EH (cell line): ENCODE measurements at places on chromosomes 2 and 18.
A peak's percentile ranks its signal among the peaks of the same experiment; 100 is the strongest.

GRCh38 chr2:61816480-61817355 is 37.1 kb downstream of the FAM161A start:
- peak; percentile 6 for DNase-seq

DNA sequence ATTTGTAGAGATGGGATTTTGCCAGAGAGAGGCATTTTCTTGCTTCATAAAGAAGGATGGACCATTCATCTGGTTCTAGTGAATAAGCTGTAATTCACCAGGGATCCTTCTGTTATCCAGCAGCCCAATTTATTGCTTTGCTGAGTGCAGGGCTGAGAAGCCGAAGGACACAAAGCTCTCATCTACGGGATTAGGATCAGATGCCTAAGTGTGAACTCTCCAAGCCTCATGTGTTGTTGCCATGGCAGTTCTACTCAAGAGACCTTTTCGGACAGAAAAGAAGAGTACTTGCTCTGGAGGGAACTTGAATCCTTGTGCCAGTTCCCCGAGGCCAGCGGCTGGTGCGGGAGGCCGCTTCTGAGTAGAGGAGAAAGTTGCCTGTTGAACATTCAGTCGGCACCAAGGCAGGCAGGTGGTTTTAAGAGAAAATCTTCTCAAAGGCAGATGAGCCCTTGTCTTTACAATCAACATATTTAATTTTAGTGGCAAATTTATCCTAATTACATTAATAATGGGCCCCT is 38.4 kb upstream of the MBP start:
- DNase-seq, result no peak

- DNase-seq, result no peak
Measured at GRCh38 chr18:24187049-24187448, 48.2 kb downstream of the CABYR start.

- no peak for DNase-seq
Measured at GRCh38 chr18:77093067-77093430, 39.5 kb downstream of the MBP start.

DNA sequence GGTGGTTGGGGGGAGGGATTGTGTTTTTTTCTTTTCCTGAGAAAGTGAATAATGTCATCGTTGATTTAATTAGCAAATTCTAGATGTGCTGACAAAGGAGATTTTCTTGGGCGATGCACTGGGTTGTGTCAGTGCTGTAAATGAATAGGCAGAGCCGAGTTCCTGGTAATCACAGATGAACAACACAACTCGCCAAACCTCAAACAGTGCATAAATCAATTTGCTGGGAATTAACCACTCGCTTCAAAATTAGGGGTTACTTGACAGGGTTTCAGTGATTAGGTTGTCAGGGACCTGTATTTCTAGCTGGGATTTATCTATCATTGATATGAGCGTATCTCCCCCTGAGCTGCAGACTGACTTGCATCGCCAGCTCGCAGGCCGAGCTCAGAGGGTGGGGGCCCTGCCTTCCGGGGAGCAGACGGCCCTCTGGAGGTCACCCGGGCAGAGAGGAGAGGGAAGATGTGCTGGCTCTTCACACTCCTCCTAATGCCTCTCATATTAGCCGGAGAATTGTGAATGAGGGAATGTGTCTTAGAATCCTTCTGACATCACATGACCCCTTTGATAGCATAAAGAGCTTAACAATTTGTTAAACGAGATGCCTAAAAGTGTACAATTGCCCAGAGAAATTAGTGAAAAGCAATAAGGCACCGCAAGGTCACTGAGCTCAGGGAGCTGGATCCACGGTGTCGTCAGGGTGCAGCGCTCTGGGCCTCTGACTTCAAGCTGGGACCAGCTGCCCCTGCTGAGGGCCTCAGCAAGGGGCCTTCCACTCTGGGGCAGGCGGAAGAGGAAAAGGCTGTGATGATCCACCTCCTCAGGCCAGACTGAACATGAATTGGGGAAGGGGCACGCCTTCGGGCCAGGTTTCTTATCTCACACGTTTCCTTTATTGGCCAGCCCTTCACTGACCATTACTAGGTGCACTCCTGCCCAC is 48.9 kb downstream of the SMIM21 start:
- DNase-seq, result no peak

DNA sequence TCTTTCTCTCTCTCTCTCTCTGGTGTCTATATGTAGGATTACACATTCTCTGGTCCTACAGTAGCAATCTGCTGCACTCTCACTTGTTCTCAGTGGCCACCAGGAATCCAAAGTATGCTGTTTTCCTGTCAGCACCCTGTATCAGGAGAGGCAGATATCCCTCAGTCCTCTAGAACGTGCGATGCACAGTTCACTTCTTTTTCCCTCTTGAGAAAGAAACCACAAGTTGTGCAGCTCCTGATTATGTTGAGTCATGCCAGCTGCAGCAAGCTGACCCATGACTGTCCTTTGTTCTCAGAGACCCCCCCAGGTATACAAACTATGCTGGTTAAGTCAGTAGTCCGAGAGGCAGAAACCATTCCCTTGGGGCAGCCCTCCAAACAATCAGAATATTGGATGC is 54.6 kb downstream of the LANCL1 start:
- peak; percentile 35 for DNase-seq

GRCh38 chr2:763766-764525 is 86.7 kb upstream of the TMEM18 start:
- DNase-seq, result peak; percentile 59

GRCh38 chr2:64363848-64364247 is 90.1 kb upstream of the LGALSL start:
- DNase-seq, result no peak

- no peak for DNase-seq
Measured at GRCh38 chr2:165573534-165574461, 104.3 kb downstream of the CSRNP3 start.

DNA sequence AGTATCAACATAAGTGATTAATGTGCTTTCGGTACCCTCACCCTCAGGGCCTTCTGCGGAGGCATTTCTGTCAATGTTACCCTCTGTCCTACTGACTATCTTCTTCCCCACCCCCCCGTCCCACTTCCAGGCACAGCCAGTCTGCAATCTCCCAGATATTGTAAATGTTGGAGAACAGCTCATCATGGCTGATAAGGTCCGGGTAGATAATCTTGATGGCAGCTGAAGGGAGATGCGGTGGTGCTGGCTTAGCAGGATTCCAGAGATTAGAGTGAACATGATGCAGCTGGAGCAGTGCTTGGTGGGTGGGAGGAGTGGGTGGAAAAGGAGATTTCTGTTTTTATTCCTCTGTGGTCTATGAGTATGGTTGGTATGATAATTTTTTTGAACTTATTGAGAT is 15.5 kb downstream of the GTF2A1L start:
- no peak for DNase-seq

- peak; percentile 15 for DNase-seq
Measured at GRCh38 chr18:33231474-33232317, 208.8 kb downstream of the CCDC178 start.

GRCh38 chr2:274503-274902 is 9.8 kb downstream of the ACP1 start:
- DNase-seq, result no peak

GRCh38 chr2:175606010-175606841 is 395.8 kb downstream of the LNPK start:
- DNase-seq, result peak; percentile 33

GRCh38 chr2:212154477-212154878 is 384.1 kb downstream of the ERBB4 start:
- no peak for DNase-seq

GRCh38 chr2:102029952-102030351 is 38.2 kb downstream of the IL1R2 start:
- no peak for DNase-seq

GRCh38 chr2:37794717-37795116 is 123.3 kb upstream of the CDC42EP3 start:
- DNase-seq, result peak; percentile 71

DNA sequence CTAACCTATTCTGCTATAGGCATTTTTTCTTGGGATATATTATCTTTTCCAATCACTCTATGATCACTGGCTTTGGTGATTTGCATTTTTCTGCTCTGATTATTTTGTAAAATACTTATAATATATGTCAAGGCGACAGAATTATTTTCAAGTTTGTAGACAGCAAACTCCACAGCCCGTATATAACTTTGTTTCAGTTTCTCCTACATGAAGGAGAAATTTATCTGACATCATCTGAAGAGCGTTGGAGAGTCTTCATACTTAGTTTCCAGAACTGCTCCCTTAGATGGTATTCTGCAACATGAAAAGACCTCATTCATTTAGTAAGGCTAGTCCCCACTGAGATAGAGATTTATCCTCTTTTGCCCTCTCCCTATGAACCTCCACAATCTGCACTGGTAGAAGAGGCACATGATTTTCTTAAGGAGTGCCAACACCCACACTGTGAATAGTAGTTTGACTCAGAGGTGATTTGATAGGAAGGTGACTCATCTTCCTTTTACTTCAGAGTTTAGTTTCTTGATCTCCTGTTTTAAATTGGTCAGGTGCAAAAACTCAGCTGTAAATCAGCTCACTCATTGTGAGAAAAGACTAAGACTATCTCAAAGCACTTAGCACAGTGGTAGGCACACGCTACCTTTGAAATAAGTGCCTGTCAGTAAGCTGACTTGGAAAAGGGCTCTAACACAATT is 1848.6 kb upstream of the CELF4 start:
- peak; percentile 23 for DNase-seq

- DNase-seq, result peak; percentile 6
Measured at GRCh38 chr18:50716902-50717301, 102.9 kb downstream of the MRO start.

DNA sequence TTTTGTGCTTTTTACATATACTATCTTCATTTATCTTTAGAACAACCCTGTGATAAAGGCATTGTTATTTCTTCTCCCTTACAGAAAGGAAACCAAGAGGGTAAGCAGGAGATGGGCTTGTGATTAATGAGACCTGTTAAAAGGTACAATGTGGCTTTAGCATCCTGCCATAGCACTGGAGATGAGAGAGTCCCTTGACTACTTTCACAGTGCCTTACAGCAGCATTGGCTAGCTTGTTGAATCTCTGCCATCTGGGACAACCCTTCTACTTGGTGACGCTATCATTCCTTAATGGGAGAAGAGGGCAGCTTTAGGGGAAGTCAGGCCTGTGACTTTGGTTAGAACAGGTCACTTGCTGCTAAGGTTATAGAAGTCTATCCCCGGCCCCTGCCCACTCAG is 68.1 kb upstream of the LYPD6B start:
- no peak for DNase-seq

GRCh38 chr18:78548261-78549058 is 431.2 kb upstream of the SALL3 start:
- DNase-seq, result no peak

GRCh38 chr2:179031731-179032408 is 18.1 kb downstream of the CCDC141 start:
- peak; percentile 91 for DNase-seq

- no peak for DNase-seq
Measured at GRCh38 chr2:158809816-158810215, 14.7 kb downstream of the DAPL1 start.

GRCh38 chr18:32298171-32298667 is 108.4 kb downstream of the MEP1B start:
- no peak for DNase-seq

DNA sequence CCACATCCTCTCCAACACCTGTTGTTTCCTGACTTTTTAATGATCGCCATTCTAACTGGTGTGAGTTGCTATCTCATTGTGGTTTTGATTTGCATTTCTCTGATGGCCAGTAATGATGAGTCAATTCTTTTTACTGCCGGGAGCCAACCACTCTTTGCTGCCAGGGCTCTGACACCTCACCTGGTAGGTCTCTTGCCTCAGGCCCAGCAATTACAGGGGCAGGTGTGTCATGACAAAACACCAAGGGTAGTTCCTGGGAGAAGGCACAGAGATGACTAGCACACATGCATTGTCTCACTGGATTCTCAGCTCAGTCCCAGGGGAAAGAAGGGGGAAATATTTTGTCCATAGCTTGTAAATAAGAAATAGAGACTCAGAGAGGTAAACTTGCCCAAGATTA is 122.3 kb downstream of the CHST9 start:
- DNase-seq, result no peak

DNA sequence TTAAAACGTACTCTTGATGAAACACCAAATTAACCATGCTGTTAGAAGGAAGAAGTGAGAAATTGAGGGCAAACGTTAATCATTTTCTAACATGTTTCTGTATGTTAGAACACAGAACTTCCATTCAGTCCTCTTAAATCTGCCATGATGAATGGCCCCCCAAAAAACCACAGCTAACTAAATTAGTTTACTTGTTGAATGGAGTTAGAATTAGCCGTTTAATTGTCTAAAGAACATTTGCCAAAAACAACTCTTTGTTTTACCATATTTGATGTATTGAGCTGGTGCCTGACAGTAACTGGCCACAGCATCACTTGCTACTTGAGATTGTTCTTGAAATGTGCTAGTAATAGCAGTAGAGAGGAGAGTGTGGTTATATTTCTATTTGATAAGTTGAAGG is 12.7 kb downstream of the CCNYL1 start:
- no peak for DNase-seq

DNA sequence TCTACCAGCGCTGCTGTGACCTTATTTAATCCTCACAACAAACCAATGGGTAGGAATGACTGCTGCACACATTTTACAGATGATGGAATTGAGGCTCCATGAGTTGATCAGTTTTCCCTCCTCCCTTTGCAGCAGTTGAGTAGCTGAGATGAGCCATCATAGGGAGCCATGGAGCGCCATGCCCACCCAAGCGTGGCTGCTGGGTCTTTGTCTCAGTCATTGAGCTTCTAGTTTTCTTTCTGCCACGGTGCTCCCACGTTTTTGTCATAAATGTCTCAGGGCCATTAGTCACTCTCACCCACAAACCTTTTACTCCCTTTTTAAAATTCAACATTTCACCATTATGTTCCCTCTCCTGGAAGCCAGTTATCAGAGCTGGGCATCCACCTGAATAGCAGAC is 45.8 kb downstream of the TMEM17 start:
- no peak for DNase-seq

DNA sequence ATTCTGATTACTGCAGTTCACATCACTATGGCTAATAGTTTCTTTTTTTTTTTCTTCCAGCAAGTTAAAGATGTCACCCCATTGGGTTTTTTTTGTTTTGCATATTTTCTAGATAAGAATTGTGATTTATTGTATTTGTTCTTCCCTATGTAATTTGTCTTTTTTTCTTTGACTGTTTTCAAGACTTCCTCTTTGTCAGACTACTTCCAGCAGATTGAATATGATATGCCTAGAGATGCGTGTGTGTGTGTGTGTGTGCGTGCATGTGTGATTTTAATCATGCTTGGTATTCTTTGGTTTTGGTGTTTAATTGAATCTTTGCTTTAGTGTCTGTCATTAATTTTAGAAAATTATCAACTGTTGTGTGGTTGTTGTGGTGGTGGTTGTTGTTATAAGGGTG is 166.7 kb upstream of the SLC39A10 start:
- no peak for DNase-seq
